ENCODE measurements at places on chromosomes 6 and 20.

DNA sequence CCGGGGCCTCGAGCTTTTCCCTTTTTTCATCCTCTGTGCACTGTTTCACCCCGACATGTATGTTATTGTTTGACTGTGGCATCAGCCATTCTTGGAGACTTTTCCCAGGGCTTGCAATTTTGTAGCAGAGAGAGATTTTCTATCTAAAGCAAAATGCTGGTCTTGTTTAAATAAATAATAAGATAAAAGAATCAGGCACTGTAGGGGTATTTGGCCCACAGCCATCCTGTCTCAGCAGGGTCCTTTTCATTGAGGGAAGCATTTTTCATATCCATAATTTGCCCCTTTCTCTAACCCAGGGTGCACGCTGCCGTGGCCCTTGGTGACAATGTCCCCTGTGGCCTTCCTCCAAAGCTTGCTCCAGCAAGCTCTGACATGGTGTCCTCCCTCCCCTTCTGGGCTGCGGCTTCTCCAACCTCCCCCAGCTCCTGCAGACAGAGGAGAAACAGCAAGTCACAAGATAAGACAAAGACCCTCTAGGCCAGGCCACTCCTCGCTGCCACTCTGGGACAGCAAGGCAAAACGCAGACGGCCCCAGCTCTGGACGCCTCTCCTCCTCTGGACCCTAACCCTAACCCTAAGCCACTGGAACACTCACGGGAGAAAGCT is 117.6 kb downstream of the MYLK4 start:
- no peak for DNase-seq

DNA sequence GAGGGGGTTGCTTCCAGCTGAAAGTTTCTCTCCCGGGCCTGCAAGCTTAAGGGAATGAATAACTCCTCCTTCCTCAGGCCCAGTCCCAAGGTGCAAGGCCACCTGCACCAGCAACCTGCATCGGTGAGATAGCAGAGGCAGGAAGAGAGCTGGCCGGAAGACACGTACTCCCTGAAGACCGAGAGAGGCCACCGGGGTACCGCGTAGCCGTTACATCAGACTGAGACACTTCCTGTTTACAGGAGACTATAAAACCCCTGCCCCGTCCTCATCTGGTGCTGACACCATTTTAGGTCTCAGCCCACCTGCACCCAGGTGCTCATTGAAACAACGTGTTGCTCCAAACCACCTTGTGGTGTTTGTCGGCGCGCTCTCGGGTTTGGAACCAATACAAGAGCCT is 60.5 kb upstream of the PRND start:
- no peak for DNase-seq

GRCh38 chr6:29941916-29942274 is 437 bp upstream of the HLA-A start:
- no peak for DNase-seq

- peak; percentile 24 for DNase-seq
Observed at GRCh38 chr20:25050501-25051350, 7.2 kb downstream of the ACSS1 start.

DNA sequence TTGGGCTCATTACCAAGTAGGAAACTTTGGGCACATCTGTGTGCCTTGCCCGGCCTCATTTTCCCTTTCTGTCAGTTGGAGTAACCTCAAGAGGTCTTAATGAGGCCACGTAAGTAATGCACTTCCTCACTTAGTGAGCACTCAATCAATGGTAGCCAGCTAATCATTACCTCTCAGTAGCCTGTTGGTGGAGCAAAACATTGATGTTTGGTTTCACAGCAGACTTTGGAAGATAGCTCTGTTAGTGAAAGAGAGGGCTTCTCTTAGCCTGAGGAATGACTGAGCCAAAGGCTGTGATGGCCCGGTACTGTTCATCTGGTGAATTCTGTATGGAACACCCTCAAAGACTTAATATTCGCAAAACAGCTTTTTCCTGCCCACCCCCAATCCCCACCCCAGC is 55.9 kb upstream of the ID4 start:
- DNase-seq = no peak

DNA sequence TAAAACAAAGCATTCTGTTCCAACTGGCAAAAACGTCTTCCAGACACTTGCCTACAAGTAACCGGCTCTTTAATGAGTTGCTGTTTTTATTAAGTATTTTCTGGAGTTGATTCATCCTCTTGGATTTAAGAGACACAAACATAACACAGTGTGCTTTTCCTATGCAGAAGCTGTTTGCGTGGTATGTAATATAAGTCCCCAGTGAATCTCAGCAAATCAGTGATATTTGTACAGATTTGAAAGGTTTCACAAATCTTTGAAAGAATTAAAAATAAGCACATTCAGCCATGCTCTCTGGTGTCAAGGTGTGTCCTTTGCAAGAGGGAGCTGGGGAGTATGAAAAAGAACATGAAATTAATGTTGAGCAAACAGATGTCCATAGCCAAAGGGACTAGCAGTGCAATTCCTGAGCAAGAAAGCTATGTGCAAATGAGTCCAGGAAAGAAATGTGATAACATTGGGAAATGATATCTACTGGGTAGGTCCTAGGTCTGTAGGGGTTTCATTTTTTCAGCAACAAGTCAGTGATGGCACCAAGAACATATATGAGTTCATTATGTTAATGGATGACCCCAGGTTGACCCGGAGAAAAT is 170.1 kb upstream of the PHACTR1 start:
- DNase-seq = no peak

DNA sequence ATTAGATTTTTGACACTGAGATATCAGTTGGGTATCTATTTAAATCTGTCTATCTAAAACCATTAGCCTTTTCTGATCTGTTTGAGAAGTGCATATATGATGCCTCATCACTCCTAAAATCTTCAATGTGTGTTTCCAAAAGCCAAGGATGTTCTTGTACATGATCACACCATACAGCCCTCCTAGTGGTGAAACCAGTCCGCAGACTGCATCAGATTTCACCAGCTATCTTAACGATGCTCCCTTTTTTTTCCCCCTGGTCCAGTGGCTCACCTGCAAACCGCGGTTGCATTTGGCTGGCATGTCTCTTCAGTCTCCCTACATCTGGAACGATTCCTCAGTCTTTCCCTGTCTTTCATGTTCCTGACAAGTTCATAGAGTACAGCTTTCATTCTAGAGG is 4.0 kb downstream of the KIZ start:
- DNase-seq = no peak

DNA sequence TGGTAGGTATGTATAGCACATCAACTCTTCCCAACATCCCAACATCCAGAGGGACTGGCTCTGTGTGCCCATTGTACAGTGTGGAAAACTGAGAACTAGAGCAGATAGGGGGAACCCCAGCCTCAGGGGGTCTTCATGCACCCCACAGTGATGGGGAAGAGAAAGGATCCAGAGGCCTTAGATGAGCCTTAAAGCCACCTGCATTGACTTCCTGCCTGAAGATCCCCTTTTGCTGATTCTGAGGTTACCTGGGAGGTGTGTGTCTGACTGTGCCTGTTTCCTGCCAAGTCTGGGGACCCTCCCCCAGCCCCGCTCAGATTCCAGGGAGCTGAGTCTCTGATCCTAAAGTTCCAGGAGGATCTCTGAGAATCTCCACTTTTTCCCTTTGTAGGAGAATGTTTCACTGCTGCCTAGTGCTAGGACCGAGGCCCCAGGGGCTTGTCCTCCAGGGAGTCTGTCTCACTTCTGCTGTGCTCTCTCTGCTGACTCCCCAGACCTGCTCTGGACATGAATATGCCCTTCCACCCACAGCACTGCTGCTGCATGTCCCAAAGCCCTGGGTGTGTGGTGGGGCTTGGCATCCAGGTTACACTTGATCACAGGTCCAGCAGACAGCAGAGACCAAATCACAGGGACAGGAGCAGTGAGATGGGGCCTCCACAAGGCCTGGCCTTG is 12.8 kb upstream of the PGC start:
- DNase-seq = no peak

- no peak for DNase-seq
Observed at GRCh38 chr20:51014797-51015722, 7.8 kb downstream of the KCNG1 start.

DNA sequence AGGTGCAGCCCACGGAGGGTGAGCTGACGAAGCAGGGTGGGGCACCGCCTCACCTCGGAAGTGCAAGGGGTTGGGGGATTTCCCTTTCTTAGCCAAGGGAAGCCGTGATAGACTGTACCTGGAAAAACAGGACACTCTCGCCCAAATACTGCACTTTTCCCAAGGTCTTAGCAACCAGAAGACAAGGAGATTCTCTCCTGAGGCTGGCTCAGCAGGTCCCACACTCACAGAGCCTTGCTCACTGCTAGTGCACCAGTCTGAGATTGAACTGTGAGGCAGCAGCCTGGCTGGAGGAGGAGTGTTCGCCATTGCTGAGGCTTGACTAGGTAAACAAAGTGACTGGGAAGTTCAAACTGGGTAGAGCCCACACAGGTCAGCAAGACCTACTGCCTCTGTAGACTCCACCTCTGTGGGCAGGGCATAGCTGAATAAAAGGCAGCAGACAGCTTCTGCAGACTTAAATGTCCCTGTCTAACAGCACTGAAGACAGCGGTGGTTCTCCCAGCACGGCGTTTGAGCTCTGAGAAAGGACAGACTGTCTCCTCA is 28.0 kb downstream of the SYNE1 start:
- no peak for DNase-seq

DNA sequence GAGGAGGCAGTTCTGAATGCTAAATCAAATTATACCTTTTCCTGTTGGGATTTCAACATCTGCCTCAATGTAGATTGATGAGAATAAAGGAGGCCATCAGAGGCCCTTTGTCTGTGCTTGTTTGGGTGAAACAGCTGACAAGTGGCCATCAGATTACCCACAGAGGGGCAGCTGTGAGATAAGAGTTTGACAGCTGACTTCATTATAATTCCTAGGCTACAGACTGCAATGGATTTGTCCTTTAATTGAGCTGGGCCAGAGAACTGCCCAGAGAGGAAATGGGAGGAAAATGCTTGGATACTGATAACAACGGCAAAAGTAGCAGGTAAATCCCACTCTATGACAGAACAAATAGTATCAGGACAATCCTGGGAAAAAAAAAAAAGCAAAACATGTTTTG is 649.4 kb downstream of the HDGFL1 start:
- no peak for DNase-seq

- no peak for DNase-seq
Observed at GRCh38 chr6:150697515-150697914, 97.8 kb downstream of the PLEKHG1 start.

- DNase-seq = no peak
Observed at GRCh38 chr6:55290736-55291135, 36.5 kb upstream of the GFRAL start.

- DNase-seq = no peak
Observed at GRCh38 chr6:5423251-5423650, 161.9 kb downstream of the FARS2 start.

DNA sequence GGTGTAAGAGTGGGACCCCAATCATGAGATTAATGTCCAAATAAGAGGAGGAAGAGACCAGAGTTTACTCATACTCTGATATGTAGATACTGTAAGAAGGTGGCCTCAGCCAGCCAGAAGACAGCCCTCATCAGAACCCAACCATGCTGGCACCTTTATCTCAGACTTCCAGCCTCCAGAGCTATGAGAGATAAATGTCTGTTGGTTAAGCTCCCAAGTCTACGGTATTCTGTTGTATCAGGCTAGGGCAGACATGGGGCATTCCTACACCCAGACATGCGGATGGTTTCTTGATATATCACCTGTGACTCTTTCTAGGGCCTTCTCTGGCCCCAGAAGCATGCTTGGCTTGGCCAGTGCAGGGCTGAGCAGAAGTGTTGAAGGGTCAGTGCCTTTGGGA is 247.4 kb upstream of the RIN2 start:
- no peak for DNase-seq

DNA sequence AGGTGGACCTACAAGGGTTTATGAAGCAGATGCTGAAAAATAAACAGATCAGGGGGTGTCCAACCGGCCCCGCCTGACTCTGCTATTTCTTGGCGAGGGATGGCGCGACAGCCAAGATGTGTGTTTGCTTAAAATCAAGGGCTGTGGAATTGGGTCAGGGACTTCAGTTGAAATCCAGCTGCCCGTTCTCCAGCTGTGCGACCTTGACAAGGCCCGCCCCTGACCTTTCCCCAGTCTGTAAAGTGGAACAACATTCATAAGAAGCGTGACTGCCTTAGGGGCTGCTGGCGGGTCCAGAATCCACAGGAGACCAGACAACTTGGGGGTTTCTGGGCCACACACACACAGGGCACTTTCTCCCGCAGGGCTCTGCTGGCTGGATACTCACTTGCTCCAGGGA is 517.5 kb downstream of the PREX1 start:
- DNase-seq = no peak

GRCh38 chr20:62666736-62667529 is 24.6 kb downstream of the SLCO4A1 start:
- DNase-seq = peak; percentile 70

DNA sequence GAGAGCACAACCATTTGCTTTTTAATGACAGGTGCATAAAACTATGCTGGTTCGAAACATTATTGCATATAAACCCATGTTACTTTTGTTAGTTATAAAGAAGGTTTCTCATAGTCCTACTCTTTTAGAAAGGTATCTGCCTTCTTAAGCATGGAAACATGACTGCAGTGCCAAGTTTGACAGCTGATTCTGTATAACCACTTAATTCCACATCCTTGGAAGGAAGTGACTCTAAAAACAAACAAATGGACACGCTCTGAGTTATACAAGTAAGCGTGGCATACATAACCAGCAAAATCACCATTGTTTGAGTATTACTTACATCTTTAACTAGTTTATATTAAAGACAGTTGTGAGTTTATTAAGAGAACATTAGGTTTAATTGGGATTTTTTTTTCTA is 125.0 kb upstream of the HDGFL1 start:
- no peak for DNase-seq

- no peak for DNase-seq
Observed at GRCh38 chr6:123009059-123009458, 13.0 kb downstream of the CLVS2 start.

DNA sequence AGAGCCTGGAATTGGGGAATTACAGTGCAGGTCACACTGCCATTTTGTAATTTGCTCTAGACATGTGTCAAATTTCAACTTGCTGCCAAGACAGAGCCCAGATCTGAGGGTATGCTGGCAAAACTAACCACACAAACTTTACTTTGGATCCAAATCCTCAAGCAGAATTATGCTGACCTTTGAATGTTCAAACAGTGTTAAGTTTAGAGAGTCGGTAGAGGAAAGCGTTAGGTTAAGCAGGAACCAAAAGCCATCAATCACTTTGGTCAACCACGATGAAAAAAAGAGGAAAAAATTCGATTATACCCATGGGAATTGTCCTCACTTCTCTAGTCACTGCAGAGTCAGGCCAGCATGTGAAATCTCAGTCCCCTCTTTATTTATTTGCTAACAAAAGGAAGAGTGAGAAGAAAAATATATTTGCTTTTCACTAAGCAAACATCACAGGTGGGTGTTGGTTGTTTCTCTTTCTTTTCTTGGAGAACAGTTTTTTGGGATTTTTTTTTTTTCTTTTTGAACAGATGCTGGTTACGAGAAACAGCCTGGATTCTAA is 105.1 kb upstream of the ADGRF1 start:
- no peak for DNase-seq
